Erythroblast (primary cell): ENCODE measurements at places on chromosomes 7 and 10.

DNA sequence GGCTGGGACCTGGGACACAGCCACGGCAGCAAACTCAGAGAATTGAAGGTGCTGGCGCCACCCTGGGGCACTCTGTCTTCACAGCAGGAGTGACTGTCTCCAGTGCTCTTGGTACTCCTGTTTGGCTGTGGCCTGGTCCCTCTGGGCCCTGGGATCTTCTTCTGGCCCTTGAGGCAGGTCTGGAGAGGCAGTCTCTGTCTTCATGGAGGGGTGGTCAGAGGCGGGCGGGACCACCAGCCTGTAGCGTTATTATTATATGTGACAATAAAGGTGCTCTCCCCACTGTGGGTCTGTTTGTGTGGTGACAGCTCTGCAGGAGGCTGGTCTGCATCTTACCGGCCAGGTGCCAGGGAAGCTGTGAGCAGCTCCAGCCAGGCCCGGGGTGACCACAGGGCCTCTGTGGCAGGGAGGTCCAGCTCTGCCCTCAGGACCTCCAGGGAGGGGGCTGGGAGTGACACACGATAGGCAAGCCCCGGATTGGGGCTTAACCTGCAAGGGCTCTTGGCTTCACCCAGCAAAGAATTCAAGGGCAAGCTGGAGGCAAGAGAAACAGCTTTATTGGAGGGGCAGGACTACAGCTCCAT lies 70.3 kb downstream of the MYL10 start:
- no peak for DNase-seq

DNA sequence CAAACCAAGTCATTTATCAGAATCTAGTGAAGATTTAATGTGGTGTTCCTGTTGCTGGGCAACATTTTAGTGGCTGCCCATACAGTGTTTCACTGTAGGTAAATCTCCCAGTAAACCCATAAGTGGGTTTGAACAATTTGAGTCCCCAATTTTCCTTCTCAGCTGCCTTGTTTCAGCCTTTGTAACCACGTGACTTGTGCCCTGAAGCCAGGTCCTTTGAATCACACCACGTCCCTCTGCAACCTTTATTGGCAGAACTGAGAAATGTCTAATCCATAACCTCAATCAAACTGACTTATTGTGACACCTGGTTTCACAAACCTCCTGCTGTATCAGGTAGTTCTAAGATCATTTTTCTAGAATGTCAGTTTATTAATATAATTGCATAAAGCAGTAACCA lies 30.1 kb downstream of the SND1 start:
- DNase-seq = no peak

DNA sequence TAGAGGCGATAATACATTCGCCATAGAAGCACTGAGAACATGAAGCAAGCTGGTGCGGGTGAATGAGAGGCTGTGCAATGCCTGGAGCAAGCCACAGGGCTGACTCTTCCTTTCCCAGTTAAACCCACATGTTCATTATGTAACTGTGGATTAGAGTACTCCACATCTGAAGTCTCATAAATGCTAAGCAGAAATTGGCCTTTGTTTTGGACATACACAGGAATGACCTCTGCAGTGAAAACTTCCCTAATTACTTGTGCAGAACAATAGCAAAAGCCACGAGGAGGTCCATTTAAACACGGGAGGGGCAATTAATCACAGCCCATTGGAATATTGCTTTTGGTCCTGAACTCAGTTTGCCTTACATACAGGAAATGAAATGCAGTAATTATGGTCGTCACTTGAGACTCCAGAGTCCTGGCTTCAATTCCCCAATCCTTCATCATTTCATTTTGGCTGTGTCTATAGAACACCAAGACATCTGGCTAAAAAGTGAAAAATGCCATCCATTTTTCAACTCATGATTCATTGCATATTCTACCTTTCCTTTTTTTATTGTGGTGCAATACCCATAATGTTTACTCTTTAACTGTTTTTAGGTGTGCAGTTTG lies 78.7 kb upstream of the CXCL12 start:
- no peak for DNase-seq

- no peak for DNase-seq
Measured at GRCh38 chr10:115398026-115398425, 304.9 kb downstream of the ATRNL1 start.

DNA sequence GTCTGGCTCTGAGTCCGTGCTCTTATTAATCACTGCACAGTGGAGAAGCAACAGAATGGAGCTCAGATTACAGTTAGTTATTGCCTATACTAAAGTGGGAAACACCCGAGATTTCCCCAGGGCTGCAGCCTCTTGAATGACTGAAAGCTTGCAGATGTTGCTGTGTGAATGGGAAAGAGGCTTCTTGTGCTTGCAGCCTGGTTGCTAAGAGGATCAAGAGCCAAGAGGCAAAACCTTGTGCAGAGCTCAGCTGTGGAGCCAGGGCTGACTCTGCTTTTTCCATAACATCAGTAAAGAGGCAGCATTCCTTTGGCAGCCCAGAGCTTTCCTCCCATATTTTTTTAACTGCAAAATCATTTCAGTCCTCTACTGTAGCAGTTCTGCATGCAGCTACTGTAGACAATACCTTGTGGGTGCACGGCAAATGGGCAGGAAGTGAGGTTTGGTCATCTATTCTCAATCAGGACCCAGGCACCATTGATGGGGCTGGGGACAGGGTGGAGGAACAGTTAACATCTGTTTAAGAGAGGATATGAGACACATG lies 86.5 kb downstream of the RALA start:
- no peak for DNase-seq
